ENCODE measurements at places on chromosomes 3 and 15.
A peak's percentile ranks its signal among the peaks of the same experiment; 100 is the strongest.

DNA sequence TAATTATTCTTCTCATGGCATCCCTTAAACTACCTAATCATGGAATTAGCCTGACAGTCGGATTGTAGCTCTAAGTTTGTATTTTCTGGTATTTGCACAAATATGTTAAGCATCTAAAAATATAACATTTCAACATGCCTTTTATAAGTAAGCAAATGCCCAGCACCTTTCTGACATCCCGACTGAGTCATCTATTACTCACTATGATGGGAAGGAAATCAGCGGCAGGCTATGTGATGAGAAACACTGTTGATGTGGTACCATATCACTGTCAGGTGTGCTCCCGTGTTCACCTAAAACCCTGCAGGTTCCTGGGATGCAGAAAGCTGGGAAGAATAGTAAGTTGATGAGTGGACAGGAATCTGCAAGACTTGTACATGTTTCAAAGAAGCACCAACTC is 367.8 kb upstream of the IL12A start:
- no peak for DNase-seq

DNA sequence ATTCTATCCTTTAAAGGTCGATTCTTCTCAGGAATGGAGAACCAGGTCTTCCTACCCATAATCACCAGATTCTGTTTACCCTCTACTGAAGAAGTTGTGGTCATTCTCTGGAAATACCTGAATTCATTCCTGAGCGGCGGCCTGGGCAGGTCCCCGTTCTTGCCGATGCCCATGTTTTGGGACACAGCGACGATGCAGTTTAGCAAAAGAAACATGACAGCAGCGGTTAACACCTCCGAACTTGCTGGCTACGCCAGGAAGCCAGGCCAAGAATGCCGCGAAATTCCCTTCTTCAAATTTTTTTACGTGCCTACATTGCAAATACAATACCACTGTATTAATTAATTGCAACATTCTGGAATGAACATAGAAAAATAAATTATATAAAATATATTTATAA is 1.4 kb downstream of the DHFR2 start:
- no peak for DNase-seq

GRCh38 chr3:31985831-31986230 is 4.3 kb downstream of the ZNF860 start:
- DNase-seq, result no peak

DNA sequence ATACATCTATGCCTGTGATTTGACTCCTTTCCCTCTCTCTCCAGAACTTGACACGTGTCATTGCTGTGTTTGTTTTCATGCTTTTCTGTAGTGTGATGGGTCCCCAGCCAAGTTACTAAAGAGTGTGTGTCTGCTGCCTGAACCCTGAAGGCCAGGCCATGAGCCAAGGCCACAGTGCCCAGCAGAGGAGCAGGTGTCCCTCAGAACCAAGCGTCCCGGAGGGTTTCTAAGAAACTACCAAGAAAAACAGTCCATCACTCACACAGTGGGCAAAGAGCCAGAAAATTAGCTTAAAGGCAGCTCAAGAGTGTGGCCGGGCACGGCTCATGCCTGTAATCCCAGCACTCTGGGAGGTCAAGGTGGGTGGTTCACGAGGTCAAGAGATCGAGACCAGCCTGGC is 35.2 kb downstream of the FBXO45 start:
- DNase-seq, result no peak

- DNase-seq, result no peak
Observed at GRCh38 chr15:100734586-100734985, 132.2 kb downstream of the ASB7 start.

- DNase-seq, result peak; percentile 52
Observed at GRCh38 chr15:61051569-61052031, 177.5 kb downstream of the RORA start.

GRCh38 chr15:79960502-79961212 is 10.3 kb downstream of the BCL2A1 start:
- DNase-seq, result no peak
